Daoy (cell line): ENCODE measurements at places on chromosomes 4 and X. TPM values are rescaled to one million over a fixed set of nuclear protein-coding genes. Genes with fewer than 3 reads are reported as not detected.

AMOT gene
- 0.80 TPM in 2 replicates for total RNA-seq

IL1RAPL1 gene
- total RNA-seq, result 1.5 and 1.7 TPM in 2 replicates

TENM3 gene
- 33.9 and 40.5 TPM in 2 replicates for total RNA-seq

MAMLD1 gene
- 2.2 and 12.3 TPM in 2 replicates for total RNA-seq

COX7B2 gene
- 32.6 and 55.2 TPM in 2 replicates for total RNA-seq

SPATA4 gene
- total RNA-seq, result 0.34 TPM in 1 of 2 replicates, not detected in the other

ARHGEF38 gene
- total RNA-seq, result not detected in 2 replicates

CLCN5 gene
- total RNA-seq, result 3.7 and 3.8 TPM in 2 replicates

FAM156B gene
- 3.5 and 7.9 TPM in 2 replicates for total RNA-seq

CXCL8 gene
- 166 and 198 TPM in 2 replicates for total RNA-seq

CYLC1 gene
- total RNA-seq, result not detected in 2 replicates

NOX1 gene
- not detected in 2 replicates for total RNA-seq

FAAH2 gene
- total RNA-seq, result not detected in 2 replicates

MTMR1 gene
- total RNA-seq, result 15.8 and 17.0 TPM in 2 replicates

PPP1R2C gene
- not detected in 2 replicates for total RNA-seq
